Heart left ventricle (tissue), 16 donors: ENCODE measurements at places on chromosomes 7 and 10.

- DNase-seq = no peak
These were observed 11.7 kb downstream of the CPA5 start for GRCh38 chr7:130356121-130356875.

DNA sequence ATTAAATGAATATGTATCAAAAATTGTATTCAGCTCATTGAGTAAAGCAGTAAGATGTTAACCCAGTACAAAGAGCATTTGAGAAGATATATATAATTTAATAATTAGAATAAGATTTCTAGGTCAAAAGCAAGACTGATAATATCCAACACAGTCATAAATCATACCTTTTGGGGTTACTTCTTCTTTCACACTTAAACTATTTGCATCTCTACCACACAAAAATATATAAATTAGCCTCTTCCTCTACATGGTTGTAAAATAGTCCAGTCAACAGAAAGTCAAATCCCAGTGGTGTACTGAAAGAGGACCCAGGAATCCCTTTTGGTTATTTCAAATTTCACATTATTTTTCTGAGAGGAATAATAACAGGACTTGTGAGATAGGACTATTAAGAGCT, 204.6 kb upstream of the INHBA start:
- DNase-seq = no peak

- DNase-seq = no peak
These were observed 27.4 kb upstream of the GOLGA7B start for GRCh38 chr10:97822261-97822687.

GRCh38 chr7:106864298-106865081, 592 bp upstream of the PIK3CG start:
- DNase-seq = no peak

- DNase-seq = no peak
These were observed 9.6 kb downstream of the GDF10 start for GRCh38 chr10:47309408-47310089.

DNA sequence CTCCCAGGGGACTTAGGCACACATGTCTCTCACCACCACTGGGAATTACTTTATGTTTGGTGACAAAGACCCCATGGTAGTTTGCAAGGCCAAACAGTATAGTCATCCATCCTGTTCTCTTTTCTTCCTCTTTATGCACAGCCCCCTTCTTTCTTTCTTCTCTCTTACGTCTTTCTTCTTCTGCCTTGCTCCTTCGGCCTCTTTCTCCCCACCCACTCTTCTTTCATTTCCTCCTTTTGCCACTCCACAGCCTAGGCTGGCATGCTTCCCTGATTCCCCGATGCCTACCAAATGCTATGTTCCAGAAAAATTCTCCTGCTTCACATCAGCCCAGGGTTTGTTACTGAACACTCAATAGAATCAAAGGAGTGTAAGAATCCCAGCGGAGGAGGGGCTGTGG, 62.4 kb upstream of the MKLN1 start:
- no peak for DNase-seq

- DNase-seq = no peak
These were observed 41.8 kb upstream of the TMEM213 start for GRCh38 chr7:138755842-138756590.

DNA sequence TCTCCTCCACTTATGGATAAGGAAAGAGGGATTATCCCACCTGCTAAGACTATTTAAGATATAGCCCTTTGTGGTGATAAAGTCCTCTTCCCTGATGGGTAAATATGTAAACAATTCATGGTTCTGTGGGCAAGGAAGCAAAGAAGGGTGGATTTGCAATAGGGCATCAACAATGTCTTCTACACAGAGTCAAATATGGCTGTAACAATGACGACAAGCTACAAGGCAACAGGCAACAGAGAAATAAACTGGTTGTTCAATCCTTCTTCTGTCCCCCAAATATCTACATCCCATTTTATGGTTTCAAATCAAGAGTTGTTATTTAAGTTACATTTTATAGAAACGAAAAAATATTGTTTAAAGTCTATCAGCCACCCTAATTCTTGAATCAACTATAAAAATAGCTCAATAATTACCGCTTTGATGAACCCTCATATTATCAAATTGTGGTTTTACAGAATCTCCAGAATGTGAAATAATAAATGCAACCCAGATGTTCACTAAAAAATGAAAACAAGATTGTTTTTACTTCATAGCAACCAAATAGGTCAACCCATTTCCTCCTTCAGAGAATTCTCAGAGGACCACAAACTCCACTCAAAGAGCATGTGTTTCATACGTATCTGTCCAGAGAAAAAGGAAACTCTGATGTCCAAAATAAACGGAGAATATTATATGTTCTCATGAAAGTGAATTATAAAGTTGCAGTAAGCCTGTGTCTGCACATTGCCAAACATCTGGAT, 13.8 kb downstream of the CYTH3 start:
- DNase-seq = no peak

DNA sequence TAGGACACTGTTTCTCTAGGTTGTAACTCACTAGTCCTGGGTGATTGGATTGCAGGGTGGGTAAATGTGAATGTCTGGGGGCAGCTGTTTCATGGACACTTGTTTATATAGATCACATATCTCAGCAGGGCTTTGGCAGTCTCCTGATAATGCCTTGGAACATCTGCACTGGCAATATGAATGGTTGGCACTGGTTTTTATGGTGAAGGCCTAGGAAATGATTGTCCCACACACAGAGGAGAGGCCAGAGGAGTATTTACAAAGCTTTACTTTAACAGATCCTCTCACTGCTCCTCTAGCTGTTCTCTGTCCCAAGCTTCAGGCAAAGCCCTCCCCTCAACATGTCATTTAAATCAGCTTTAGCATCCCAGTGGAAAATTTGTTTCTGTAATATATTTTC, 171.3 kb upstream of the STEAP4 start:
- DNase-seq = no peak

- DNase-seq = no peak
These were observed 60.4 kb downstream of the KLRG2 start for GRCh38 chr7:139423091-139423490.

- DNase-seq = no peak
These were observed 35.1 kb downstream of the SDK1 start for GRCh38 chr7:3336042-3336665.
